ENCODE measurements at places on chromosomes 12 and 14.

GRCh38 chr14:73760598-73761586 is 46.7 kb upstream of the PNMA1 start:
- DNase-seq, result no peak

- DNase-seq, result peak; percentile 82
Measured at GRCh38 chr14:58199726-58200479, at the start of gene ACTR10. Gene ACTR10 (plus strand): TSS chr14:58200149. CDS start chr14:58200218, 69 bp downstream.

GRCh38 chr12:20174528-20175175 is 193.7 kb upstream of the PDE3A start:
- DNase-seq, result no peak

GRCh38 chr12:28844718-28845117 is 304.4 kb upstream of the FAR2 start:
- no peak for DNase-seq

- DNase-seq, result no peak
Measured at GRCh38 chr14:64549791-64550620, at the start of gene PPP1R36. Gene PPP1R36 (plus strand): TSS chr14:64549961. CDS start chr14:64549998, 37 bp downstream.

DNA sequence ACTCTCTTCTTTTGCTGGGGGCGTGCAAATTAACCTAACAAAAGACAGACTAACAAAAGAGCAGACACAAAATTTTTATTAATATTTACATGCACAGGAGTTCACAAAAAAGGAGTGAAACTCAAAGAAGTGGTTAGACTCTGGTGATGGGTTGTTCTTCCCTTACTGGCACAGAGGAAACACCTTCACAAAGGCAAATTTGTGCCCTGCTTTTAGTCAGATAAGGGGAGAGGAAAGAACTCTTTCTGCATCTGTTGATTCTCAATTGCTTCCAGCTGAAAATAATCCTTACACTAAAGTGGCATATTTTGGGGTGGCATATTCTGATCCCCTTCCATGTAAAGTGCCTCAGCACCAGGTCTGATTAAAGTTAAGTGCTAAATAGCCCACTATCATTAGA is 190.2 kb upstream of the AMIGO2 start:
- no peak for DNase-seq

- DNase-seq, result no peak
Measured at GRCh38 chr12:116697716-116698115, 40.2 kb downstream of the SPRING1 start.

DNA sequence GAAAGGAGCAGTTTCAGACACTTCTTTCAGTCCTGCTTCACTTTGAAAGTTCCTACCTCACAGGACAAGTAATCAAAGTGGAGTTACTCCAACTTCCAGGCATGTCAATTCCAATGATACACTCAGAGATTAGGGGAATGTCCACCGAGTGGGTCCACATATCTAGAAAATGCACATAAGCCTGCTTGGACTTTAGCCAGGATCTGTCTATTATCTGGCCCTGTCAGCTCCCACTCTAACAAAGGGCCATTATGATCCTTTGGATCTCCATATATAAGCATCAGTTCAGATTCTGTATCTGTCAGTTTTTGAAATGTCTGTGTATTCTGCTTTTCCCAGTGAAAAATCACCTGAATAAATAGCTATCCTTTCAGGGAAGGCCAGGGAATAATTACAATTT is 112.9 kb upstream of the ATXN7L3B start:
- no peak for DNase-seq

DNA sequence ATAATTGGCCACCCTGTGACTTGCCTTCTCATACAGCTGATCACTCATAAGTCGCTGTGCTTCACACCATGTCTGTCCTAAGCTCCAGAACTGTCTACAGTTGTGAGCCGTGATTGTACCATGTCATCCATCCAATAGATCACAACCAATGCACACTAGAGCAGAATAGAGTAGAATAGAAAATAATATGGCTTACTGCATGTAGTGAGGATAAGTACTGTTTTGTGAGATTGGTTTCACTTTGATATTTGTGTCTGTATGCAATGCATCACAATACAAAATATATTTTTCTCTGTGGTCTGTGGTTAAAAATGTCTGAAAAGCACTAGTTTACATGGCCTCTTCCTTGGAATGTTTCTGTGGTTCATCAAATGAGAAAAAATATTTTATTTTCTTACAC is 237.6 kb upstream of the PRKD1 start:
- DNase-seq, result no peak

DNA sequence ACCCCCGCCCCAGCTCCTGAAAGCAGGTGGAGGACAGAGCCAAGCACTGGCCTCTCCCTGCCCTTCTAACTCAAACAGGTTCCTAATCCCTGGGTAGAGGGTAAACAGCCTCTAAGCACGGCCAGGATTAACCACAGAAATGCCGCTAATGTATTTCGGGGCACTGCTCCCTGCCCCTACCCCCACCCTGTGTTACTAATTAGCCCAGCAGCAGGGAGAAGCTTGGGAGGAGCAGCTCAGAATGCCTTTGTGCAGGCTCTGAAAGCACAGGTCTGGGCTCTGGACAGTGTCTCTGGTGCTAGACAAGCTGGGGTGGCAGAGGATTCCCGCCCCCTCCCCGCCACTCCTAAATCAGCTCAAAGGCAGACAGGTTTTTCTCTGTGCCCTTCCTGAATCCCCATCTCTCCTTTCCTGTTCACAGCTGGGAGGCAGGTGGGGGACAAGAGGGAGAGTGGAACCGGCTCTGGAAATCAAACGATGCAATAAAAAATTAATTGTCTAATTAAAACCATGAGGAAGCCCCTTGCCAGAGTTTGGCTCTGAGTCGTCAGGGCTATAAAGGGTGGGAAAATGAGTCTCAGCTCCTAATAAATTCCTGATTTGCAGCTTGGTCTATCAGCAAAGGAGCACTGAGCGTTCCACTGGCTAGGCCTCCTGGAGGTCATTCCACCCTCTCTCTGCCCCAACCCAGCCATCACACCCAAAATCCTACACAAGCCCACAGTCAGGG is 53.0 kb downstream of the SMUG1 start:
- no peak for DNase-seq

- DNase-seq, result no peak
Measured at GRCh38 chr12:94046626-94047410, 101.6 kb upstream of the PLXNC1 start.

- DNase-seq, result no peak
Measured at GRCh38 chr14:90491221-90491885, 94.5 kb downstream of the CALM1 start.

GRCh38 chr14:70755655-70756054 is 53.7 kb downstream of the MAP3K9 start:
- DNase-seq, result no peak

GRCh38 chr12:90963946-90964345 is 9.0 kb upstream of the CCER1 start:
- DNase-seq, result no peak

DNA sequence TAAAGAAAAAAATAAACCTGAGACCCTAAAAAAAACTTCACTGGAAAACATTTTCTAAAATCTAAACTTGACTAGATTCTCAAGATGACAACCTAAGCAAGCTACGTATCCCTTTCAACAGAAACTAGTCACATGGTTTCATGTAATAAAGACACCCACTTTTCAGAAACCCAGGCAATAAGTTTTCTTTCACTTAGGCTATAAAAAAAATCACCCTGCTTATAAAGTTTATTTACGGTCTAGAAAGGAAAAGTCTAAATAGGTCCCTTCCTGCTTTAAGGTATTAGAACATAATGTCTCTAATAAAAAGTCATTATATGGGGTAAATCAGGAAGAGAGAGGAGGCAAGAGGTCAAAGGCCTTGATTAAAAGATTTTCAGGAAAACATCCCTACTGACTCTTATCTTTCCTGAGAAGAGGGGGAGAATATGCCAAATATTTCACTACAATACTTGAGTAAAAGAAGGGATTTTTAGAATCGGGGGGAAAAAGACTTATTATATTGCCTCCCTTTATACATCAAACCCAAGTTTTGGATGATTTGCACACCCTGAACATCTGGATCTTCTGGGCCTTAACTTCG is 9.5 kb downstream of the CLIP1 start:
- DNase-seq, result no peak

DNA sequence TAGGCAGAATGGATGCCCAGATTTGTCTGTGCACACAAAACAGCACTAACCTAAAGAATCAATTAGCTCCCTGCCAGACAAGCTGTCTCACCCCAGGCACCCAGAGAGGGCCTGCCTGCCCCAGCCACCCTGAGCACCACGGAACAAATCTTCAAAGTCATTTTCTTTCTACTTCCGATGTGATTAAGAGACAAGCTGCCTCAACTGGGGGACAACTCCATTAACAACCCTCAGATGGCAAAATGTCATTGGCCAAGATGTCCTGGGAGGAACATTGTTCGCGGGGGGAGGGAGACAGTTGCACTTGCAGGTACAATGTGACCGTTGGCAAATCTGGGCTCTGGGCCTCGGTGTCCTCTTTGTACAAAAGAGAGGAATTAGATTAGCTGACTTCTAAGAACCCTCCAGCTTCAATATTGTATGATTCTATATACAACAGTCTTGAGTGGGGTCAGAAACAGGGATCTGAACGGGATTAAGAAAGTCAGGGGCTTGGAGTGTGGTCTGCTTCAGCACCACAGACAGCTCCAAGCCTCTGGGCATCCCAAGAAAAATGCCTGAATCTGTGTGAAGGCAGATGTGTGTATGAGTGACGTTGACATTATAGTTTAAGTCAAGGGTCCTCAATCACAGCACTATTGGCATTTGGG is 42.8 kb upstream of the CMKLR1 start:
- DNase-seq, result no peak

- peak; percentile 48 for DNase-seq
Measured at GRCh38 chr12:30026621-30027234, 243.0 kb upstream of the TMTC1 start.

GRCh38 chr14:98382662-98383061 is 889.3 kb downstream of the BCL11B start:
- DNase-seq, result no peak

GRCh38 chr12:55074806-55075205 is 51.4 kb upstream of the OR9K2 start:
- DNase-seq, result no peak

DNA sequence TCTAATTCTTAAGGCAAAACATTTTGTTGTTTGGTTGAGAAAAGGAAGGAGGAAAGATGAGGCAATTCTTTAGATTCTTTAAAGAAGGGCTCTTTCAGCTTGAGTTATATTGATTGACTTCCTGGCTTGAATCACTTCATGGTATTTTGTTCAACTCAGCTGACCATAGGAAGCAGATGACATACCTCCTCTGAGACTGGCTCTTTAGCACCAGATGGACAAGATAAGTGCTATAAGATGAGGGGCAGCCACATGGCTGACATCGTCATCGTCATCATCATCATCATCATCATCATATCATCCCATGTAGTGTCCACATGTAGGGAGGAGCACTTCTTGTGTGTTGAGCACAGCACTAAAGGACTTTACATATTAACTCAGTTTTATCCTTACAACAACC is 81.3 kb downstream of the SSPN start:
- DNase-seq, result no peak

DNA sequence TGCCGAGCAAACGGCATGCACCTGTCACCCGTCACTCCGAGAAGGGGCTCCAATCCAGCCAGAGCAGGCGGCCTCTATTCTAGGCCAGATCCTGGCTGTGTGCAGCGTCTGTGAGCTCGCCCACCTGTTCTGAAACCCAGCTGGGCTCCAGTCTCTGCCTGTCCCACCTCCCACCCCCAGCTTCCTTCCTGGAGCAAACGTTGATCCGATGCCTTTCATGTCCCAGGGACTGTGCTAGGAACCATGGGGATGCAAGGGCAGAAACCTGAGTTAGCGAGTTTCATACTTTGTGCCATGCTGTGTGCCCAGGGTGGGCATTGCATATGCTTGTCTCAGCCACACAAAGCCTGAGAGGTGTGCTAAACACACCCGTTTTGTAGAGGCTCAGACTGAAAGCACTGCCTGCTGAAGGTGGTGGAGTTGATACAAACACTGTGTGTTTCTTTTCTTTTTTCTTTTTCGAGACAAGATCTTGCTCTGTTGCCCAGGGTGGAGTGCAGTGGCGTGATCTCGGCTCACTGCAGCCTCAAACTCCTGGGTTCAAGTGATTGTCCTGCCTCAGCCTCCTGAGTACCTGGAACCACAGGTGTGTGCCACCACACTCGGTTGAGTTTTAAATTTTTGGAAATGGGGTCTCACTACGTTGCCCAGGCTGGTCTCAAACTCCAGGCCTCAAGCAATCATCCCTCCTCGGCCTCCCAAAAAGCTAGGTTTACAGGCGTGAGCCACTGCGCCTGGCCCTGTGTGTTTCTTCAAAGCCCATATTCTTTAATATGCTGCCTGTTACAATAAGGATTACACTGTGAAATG is 84.1 kb upstream of the MED13L start:
- no peak for DNase-seq

DNA sequence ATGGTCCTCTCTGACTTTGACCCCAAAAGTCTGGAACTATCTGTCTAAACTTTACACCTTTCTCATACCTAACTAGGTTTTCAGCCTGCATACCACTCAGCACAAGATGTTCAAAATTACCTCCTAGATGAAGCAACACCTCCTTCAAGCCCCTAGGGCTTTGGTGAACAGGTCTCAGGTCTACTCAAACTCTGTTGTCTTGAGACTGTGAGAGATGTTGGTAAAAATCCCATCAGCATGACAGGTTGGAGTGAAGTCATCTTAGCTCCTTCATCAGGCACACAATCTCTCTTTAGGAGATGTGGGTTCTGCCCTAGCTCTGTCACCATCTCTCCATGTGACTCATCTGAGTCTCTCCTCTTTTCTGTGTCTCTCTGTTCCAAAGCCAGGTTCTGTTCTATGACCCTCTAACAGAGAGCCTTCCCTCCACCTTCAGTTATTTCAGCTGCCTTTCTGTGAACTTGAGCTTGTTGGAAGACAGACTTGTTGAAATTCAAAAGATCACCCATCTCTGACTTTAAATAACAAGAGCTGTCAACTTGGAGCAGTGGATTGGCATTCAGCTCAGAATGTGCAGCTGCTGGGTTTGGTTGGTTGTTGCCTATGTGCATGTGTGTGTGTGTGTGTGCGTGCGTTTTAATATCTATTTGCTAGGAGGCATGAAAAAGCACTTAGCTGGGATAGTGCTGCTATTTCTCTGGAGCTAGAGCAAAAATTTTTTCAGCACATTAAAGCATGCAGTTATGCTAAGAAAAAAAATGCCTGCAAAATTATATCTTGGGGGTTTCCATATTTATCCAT is 130.7 kb downstream of the CRACR2A start:
- DNase-seq, result no peak

- DNase-seq, result no peak
Measured at GRCh38 chr14:68932231-68932630, 46.9 kb downstream of the ACTN1 start.

DNA sequence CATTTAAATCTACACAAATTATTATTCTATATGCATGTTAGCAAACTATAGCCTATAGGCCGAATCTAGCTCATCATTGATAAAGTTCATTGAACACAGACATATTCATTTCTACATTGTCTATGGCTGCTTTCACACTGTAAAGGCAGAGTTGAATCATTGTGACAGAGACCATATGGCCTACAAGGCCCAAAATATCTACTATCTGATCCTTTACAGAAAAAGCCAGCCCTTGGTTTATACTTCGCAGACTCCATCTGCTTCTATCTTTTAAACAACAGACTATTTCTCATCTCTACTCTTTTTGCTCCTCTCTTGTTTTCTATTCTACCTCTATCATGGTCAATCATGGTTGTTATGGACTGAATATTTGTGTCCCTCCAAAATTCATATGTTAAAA is 190.7 kb downstream of the EXOC5 start:
- no peak for DNase-seq

GRCh38 chr12:15979096-15980092 is 68.3 kb downstream of the DERA start:
- peak; percentile 27 for DNase-seq

- DNase-seq, result no peak
Measured at GRCh38 chr12:124848621-124849380, 14.9 kb downstream of the SCARB1 start.
